ENCODE measurements at places on chromosomes 7 and 10.

GRCh38 chr7:55641811-55642210 is 69.5 kb upstream of the VOPP1 start:
- peak; percentile 20 for DNase-seq

DNA sequence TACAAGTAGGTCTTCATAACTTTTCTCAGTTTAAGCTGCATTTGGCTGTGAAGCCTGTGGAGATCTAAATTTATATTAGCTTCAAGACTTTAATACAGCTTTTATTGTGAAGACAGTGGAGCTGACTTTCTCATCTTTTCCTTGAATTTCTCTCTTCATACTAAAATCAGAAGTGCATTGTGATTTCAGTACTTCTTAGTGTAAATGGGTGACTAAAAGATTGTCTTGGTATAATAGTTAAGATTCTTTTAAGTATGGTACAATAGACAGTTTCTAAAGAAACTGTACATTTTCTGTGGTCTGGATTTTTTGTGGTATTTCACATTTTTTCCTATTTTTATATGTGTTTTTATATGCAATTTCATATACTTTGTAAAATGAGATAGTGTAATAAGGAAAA is 21.0 kb upstream of the DDX21 start:
- DNase-seq, result no peak

DNA sequence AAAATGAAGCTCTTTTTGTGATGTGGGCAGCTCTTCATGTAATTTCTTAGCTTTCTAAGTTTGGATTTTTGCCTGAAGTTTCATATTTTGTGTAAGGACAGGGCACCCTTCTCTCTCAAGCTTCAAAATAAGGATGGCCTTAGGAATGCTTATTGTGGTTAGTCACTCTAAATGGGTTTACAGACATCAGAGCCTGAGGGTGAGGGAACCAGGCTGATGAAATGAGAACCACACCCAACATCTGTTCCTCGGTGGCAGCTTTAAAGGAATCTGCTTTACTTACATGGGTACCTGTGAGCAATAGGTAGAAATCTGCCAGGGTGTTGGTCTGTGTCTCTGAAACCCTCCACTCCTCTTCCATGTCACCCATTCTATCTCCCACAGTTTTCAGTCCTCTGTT is 174.3 kb downstream of the EMX2 start:
- no peak for DNase-seq

DNA sequence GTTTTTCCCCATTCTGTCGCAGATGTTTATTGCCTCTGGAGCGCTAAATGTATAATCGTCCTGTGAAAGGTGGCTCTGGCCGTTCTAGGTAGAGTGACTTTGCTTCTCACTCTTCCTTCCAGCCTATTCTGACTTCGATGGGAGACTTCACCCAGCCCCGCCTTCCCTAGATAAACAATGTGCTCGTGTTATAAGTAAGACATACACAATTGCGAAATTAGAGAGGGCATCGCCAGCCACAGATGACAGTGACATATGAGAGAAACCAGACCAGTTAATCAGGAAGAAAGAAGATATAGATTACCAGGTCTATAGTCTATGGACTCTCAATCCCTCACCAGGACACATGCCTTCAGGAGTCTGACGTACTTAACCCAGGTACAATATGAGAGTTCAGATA is 1050.5 kb upstream of the AUTS2 start:
- no peak for DNase-seq

DNA sequence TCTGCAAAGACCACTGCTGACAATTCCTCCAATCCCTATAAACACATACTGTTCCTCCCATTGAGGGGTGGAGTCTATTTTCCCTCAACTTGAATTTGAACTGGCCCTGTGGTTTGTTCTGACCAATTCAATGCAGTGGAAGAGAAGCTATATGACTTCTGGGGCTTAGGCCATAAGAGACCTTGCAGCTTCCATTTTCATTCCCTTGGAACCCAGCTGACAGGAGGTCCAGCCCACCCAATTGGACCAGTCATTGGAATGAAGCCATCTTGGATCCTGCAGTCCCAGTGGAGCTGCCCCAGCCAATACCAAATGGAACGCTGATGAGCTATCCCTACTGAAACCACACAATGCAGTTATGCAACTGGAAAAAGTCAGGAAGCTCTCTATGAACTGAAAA is 8.9 kb upstream of the TMED4 start:
- DNase-seq, result no peak

DNA sequence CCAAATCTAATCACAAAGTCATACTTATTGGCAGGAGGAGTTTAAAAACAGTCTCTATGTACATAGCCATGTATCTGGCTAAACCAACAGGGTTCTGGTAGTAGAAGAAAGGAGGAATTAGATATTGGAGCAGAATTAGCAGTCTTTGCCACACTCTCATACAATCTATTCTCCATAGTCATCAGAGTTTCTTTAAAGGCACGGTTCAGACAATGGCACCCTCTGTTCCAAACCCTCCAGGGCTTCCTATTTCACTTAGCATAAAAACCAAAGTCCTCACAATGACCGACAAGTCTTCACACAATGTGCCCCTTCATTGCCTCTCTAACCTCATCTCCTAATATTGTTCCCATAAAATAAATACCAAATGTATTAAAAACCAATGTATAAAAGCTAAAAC is 12.7 kb downstream of the ZNF438 start:
- no peak for DNase-seq

DNA sequence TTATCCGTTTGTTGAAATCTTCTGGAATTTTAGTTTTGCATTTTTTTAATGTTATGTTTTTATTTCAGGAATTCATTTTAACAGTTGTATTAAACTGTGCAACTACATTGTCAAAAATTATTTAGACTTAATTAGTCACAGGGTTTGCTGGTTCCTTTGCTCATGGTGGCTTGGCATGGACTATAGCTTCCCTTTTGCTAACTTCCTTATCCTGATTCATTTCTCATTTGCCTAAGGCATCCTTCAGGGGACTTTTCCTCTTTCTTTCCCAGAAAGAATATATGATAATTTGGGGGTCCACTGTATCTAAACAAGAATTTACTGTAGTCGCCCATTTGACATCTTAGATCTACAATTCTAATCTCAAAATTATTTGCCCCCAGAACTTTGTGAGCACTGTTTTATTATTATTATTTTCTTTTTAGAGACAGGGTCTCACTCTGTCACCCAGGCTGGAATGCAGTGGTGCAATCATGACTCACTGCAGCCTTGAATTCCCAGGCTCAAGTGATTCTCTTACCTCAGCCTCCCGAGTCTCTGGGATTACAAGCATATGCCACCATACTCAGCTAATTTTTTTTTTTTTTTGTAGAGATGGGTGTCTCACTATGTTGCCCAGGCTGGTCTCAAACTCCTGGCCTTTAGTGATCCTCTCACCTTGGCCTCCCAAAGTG is 13.9 kb downstream of the FIGNL1 start:
- peak; percentile 75 for DNase-seq

DNA sequence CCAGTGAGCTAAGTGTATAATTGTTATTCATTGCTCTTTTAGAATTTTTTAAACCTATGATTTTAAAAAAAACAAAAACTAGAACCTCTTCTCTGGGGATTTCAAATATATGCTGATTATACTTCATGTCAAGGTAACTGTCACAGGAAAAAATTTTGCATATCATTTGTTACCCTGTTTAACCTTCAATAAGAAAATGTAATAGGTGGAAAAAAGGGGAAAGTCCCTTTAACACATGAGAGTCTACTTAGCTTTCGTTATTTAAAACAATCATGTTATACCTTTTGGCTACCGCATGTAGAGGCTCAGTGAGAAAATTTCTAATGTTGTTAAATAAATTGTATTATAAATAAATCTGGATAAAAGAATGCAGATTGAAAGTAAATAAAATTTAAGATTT is 190.1 kb upstream of the AKR1E2 start:
- no peak for DNase-seq

GRCh38 chr7:81986723-81987470 is 217.1 kb upstream of the HGF start:
- DNase-seq, result no peak

DNA sequence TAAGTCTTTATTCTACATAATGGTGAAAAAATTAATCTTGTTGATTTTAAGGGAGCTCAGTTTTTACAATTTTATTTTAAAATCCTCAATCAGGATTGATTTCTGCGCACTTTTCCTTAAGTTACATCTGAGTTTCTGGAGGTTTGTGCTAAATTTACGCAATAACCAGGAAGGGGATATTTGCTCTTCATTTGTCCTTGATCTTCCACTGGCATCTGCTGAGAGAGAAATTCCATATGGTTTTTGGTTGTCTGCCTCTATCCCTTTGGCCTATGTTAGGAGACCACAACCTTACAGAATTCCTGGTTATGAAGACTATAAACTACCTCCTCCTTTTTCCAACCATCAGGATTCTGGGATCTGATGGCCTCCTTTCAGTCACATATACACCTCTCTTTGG is 20.1 kb upstream of the CDK6 start:
- DNase-seq, result no peak

- no peak for DNase-seq
These were observed 135.4 kb upstream of the PCBD1 start for GRCh38 chr10:71023704-71024283.

- DNase-seq, result no peak
These were observed 5.5 kb downstream of the RBM20 start for GRCh38 chr10:110649347-110650264.

DNA sequence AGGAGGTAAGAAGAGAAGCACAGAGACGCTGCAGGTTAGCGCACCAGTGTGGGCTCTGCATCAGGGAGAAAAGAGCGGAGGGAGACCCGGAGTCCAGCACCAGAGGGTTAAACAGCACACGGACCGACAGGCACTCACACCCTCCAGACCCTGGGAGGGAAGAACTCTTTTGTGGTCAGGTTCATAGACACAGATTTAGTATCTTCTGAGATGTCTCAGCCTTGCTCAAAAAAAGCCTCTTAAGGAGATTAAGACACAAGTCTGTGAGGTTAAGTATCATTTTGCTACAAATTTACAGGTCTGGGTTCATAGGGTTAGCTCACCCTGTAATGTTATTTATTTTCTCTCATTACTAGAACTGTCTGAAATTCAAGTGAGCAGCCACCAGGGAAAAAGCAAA is 16.8 kb upstream of the NDST2 start:
- DNase-seq, result no peak

- no peak for DNase-seq
These were observed 128.6 kb downstream of the SKIDA1 start for GRCh38 chr10:21396889-21397288.

DNA sequence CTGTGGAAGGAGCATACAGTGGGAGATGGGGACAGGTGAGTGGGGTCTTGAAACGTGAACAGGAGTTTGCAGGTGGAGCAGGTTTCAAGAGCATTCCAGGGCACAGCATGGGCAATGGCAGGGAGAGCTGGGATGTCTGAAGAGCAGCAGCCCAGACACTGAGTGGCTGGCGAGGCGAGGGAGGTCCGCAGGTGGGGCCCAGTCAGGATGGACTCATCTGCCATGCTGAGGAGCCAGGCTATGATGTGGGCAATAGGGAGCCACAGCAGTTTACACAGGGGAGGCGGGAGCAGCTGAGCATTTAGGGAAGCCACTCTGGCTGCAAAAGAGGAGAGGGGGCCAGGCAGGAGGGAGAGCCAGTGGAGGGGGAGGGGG is 138.7 kb downstream of the FAM53B start:
- no peak for DNase-seq

GRCh38 chr10:32955790-32956189 is 2.2 kb downstream of the ITGB1 start:
- DNase-seq, result no peak

GRCh38 chr7:116780521-116780920 is 81.9 kb upstream of the CAPZA2 start:
- no peak for DNase-seq

DNA sequence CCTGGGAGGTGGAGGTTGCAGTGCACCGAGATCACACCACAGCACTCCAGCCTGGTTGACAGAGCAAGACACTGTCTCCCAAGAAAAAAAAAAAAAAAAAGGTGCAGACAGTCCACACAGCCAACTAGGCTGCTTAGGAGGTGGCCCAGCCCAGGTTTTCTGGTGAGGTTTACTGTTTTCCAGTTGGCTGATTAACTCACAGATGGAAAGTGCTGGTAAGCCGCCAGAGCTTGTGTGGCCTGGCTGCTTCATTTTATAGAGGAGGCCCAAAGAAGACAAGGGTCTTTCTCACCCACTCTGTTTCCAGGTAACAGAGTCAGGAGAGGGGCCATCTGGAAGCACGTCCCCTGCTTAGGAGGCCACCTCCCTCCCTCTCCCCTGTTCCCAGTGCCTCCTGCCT is 6.2 kb downstream of the RHBDD2 start:
- DNase-seq, result no peak

GRCh38 chr7:108294595-108294994 is 161.6 kb downstream of the NRCAM start:
- no peak for DNase-seq

DNA sequence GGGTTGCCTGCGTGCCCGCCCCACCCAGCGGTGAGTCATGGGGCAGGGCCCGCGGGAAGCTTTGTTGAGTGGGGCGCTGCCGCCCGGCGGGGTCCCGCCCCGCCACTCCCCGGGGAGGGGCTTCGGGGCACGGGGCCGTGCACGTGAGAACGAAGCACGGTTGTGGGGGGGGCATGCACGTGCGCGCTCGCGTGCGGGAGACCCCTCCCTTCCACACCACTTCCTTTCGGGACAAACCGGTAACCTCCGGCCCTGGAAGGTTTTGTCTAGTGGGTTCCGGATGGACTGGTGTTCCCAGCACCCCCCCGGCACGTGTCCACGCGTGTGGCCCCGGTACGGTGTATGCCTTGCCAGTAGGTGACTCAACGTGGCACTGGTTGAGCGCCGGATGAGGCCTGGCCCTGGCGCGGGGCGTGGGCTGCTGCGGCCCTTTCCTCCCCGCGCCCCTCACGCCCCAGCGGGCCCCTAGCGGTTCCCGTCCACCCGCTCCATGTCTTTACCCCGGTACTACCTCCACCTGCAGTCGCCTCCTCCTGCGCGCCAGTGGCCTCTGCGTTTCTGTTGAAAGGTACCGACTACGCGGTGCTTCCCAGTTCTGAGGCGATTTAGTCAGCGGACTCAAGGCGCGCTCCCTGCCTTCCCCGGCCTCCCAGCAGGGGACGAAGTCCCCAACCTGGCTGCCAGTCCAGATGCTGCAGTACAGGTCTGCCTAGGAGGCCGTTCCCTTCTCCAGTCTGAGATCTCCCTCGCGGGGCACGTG is 3.1 kb downstream of the ADIRF start:
- DNase-seq, result peak; percentile 88

DNA sequence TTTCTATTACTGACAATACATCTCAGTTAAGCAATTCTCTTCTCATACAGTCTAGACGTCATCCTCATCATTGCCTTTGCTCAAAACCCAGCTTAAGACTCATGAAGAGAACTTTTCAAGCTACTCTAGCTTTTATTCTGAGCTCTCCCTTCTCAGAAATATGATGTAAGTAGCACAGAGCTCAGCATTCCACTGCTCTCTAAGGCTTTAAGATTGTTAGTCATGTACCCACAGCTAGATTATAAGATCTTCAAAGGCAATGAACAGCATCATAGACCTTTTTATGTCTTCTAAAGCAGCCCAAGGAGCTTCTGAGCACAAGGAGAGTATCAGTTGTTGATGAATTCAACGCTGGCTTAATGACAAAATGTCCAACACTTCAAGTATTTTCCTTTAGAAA is 119.3 kb downstream of the NRP1 start:
- no peak for DNase-seq

Measured in inflammatory macrophage treated with lipopolysaccharide for 4 hours (primary cell).